ENCODE measurements at places on chromosomes 2 and 18.

DNA sequence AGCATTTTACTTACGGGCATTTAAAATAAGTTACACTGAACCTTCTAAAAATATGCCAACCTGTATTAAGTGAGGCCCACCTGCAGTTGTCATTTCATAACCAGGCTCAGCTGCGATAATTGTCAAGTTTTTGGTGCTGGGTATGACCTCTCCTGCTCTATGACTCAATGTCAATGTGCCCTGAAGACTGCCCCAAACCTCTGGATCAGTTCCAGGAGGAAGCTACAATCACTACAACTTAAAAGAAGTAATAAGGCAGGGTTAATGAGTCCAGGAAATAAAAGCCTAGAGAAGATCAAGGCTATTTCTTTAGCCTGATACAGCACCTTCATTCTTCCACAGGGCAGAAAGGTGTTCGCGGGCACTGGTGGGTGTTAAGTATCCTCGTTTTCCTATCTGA lies 22.9 kb downstream of the POLR1A start:
- DNase-seq: no peak

DNA sequence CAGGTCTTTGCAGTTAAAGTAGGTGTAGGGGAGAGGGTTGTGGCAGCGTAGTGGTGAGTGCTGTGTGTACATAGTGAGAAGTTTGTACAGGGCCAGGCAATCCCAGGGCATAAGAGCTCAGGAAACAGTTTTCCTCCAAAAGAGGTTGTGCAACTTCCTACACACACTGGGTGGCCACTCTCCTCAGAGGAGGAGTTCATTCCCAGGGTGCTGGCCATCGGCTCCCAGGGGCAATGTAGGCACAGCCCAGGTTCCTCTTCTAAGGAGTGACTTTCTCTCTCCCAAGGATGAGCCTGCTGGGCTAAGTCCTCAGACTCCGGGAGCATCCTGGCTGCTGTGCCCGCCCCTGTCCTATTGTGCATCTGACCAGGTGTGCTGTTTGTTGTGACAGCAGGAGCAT lies 3.0 kb downstream of the ACOXL start:
- no peak for DNase-seq

DNA sequence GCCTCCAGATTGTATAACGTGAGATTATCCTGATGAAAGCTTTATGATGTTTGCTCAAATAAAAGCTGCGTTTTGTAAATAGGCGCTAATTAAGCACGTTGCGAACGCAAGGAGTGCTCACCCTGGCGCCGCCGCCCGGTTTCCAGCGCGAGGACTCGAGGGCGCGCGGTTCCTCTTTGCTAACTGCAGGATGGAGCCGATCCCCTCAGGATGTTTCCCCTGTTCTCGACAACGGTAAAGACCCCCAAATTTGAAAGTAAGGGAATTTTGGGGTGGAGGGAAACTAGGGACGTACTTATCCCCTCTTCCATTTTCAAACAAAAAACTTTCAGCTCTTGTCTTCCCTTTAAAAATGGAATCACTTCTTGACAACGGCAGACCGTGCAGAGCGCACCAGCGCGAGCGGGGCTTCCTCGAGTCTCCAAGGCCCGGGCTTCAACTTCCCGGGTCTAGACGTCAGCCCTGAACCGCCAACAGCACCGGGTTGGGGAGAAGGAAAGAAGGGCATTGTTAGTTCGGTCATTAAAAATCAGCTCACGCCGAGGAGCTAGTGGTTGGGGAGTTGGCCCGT lies 1.1 kb upstream of the GBX2 start:
- no peak for DNase-seq

DNA sequence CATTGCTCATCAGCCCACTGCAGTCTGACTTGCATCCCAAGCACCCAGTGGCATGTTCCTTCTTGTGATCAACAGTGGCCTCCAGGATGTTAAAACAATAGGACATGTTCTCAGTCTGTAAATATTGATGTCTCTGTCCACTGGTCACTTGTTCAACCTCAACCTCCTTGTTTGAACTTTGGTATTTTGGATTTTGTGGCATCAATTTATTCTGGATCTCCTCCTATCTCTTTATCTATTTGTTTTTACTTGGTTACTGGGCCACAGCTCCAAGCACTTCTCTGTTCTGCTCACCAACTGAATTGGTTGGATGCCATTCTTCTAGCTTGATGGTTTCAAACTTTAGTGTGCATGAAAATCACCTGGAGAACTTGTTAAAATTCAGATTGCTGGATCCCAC lies 1414.8 kb upstream of the CELF4 start:
- DNase-seq: no peak

GRCh38 chr18:28635530-28635929 lies 458.6 kb upstream of the CDH2 start:
- DNase-seq: no peak

DNA sequence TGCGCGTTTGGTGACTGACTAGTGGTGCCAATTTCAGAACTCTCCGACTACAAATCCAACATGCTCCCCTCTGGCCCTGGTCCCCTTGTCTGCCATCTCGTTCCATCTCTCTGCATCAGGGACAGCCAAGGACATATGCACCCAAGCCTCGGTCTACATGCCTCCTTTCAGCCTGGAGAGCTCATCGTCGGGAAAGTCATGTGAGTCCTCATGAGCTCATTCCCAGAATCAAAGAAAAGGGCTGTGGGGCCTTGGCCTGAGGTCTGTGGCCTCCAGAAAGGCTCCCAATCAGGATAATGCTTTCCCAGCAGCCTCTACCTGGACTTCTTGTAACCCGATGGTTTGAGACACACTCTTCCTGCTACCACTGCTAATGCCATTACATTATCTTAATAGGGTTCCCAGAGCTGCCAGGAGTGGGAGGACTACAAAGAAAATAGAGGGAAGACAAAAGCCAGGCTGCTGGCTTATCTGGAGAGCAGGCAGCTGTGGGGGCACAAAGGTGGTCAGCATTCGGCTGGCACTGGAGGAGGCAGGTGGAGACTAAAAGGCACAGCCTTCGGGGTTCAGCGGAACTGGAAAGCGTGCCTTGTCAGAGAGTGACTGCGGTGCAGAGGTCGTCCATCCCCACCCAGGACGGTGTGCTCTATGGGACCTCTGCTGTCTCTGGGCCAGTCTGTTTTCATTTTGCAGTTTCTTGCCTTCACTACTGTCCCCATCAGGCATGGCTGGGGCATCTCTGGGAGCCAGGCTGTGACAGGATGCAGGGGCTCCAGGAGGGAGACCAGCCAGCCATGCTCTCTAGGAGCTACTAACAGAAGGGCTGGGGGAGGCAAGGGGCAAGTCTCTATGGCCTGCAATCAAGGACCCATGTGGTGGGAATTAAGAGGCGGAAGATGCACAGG lies 104.4 kb upstream of the SMAD2 start:
- DNase-seq: no peak

- no peak for DNase-seq
Measured at GRCh38 chr2:217562871-217563480, 439.8 kb downstream of the TNS1 start.

- no peak for DNase-seq
Measured at GRCh38 chr2:168831662-168832061, 29.2 kb downstream of the NOSTRIN start.

- DNase-seq: peak; percentile 27
Measured at GRCh38 chr2:191318729-191319078, 73.5 kb downstream of the MYO1B start.

- no peak for DNase-seq
Measured at GRCh38 chr18:48589797-48590519, 51.1 kb downstream of the CTIF start.

DNA sequence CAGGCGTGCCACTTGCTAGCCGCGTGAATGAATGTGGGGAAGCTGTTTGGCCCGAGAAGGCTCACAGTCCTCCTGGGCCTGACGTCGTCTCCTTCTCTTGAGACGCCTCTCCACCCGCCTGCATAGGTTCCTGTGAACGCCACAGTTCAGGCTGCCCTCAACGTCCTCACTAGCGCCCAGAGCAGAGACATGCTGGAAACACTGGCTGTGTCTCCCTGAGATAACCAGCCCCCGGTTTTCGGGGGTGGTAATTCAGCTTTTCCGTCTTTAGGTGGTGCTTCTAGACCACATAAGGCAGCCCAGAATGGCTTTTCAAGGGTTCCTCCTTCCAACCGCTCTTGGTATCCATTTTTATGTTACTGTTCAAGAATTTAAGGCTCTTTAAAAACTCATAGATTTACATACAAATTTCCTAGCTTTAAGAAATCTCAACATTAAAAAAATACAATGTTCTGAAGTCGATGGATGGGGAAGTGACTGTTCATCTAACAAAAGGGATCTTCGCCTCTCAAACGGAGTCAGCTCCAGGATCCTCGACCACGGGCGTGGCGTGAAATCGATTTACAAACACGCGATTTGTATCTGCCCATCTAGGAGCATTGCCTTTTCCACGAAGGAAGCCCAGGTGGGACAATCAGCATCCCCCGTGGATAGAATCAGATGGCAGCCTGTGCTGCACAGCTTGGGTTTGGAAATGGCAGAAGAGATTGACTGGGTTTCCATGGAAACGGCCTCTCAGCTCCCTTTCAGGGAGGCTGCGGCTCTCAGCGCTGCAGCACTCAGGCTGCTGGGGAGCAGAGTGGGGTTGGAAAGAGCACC lies 110.6 kb upstream of the PXDN start:
- peak; percentile 71 for DNase-seq

DNA sequence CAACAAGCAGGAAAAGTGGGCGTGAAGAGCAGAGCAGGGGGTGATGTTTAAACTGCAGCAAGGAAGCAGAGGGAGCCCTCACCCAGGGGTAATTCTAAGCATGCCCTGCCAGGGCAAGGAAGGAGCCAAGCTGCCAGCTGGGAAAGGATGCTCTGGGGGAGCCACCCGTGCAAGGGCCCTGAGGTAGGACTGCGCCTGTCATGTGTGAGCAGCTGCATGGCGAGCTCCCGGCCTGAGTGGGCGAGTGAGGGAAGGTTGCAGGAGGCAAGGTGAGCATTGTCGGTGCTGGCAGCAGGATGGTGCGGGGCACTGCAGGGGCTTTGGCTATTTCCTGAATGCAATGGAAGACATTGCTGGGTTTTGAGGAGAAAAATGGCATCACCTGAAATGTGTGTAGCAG lies 107.2 kb downstream of the COPS8 start:
- DNase-seq: no peak

- DNase-seq: no peak
Measured at GRCh38 chr18:24656551-24657443, 196.4 kb downstream of the HRH4 start.

DNA sequence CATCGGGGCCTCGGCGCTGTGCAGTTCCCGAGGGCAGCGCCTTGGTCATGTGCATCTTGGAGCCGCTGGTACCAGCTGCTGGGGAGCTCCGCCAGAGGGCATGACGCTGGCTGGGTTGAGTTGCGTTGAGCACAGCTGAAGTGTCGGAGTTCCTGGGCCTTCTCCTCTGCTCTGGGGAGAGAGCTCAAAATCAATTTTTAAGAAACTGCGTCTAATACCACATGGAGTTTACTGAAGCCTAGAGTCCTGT lies 48.7 kb downstream of the GREB1 start:
- DNase-seq: no peak

DNA sequence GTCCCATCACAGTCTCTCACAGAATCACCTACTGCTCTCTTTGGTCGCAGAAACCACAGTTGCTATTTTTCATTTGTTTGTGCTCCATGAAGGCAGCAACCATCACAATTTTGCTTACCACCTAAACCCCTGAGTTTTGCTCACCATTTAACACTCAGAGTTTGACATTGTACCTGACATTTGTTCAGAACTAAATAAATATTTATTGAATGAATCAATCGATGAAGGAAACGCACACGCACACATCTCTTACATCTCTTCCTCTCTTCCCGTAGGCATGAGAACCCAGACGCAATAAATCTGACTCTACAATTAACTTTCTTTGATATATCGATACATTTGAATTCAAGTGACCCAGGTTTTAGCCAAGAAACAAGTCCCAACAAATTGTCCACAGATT lies 105.5 kb upstream of the RNF152 start:
- DNase-seq: no peak

DNA sequence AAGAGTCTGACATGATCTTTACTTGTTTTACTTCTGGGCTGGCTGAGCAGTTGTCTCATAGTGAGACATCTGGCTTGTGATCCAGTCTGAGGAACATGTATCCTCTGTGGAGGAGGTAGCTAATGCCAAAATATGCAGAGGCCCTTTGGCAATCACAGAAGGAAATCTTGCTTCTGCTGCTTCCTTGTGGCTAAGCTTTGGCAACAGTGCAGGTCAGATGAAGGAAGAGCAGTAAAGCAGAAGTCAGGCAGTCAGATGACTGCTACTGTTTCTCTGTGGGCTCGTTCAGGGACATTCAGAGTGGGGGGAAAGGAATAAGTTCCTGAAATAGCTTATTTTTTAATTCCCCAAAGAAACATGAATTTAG lies 22.3 kb downstream of the DOK1 start:
- DNase-seq: no peak

DNA sequence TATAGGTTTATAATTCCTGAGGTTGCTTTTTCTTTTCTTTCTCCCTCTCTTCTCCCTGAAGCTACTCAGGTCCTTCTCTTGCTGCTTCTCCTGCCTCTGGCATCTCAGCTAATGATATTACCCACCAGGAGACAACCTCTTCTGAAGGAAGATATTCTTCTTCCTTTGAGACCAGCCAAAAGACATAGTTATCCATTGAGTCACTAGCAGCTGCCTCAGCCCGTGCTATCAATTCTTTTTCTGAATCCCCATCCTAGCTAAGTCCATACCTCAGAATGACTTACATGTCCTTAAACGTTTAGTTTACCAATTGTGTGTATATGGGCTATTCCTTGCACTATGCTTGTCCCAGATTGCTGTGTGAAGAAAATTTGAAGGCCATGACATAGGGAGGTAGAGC lies 25.0 kb upstream of the RNF103 start:
- no peak for DNase-seq

DNA sequence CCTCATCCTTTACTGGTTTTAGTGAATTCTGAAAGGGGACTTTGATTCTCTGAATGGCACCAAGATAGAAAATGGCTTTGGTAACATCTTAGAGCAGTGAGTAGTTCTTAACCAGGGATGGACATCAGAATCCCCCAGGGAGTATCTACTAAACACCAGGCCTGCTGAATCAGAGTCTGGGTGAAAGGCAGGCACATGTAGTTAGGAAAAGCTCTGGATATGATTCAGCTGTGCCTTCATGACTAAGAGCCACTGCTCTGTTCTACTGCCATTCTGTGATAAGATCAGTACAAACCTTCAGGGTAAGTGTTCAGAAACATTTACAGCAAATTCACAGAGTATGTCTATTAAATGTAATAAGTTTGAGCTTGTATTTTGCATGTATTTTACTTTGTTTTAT lies 46.2 kb upstream of the B3GNT2 start:
- DNase-seq: no peak
